ENCODE measurements at places on chromosomes 7 and 10. TPM values are rescaled to one million over a fixed set of nuclear protein-coding genes. Genes with fewer than 3 reads are reported as not detected.

Gene ZNF316
- total RNA-seq: 20.6 TPM

Gene CYP3A5
- total RNA-seq: 1.9 TPM

Gene PNLIPRP2
- not detected for total RNA-seq

Gene TET1
- 0.85 TPM for total RNA-seq

Gene MYL10
- total RNA-seq: not detected

Gene NUTM2E
- not detected for total RNA-seq

Gene RADIL
- 0.14 TPM for total RNA-seq

Gene GIMAP6
- not detected for total RNA-seq

Gene KIFBP
- 29.4 TPM for total RNA-seq

Gene GRM3
- total RNA-seq: not detected

Gene PLXNA4
- not detected for total RNA-seq

Gene AZGP1
- 0.21 TPM for total RNA-seq

Gene PRSS1
- not detected for total RNA-seq

Gene HOXA7
- not detected for total RNA-seq

Gene NANOS1
- 0.99 TPM for total RNA-seq

Gene DTX2
- total RNA-seq: 31.3 TPM

Gene SPDYE2
- total RNA-seq: not detected

Gene EPO
- not detected for total RNA-seq

Gene OPN4
- not detected for total RNA-seq

Gene SCART1
- total RNA-seq: 0.51 TPM

Gene DRGX
- total RNA-seq: not detected

Gene CLCN1
- total RNA-seq: 0.21 TPM

Gene COL17A1
- total RNA-seq: 507 TPM

Gene PRSS2
- not detected for total RNA-seq

Gene VENTX
- not detected for total RNA-seq

Gene TMEM229A
- not detected for total RNA-seq

Gene MINPP1
- 17.3 TPM for total RNA-seq

Gene TSPAN14
- total RNA-seq: 70.0 TPM

Gene RHOBTB1
- total RNA-seq: 4.8 TPM

Gene ZNF655
- 51.1 TPM for total RNA-seq

Gene DNAJB6
- 109 TPM for total RNA-seq

Gene MICALL2
- 20.7 TPM for total RNA-seq

Gene NUDT13
- total RNA-seq: 0.14 TPM

Gene LANCL2
- total RNA-seq: 13.2 TPM

Gene NPFFR1
- not detected for total RNA-seq

Gene MGAM2
- total RNA-seq: not detected

Gene DENND2A
- 0.42 TPM for total RNA-seq

Gene TAS2R4
- 0.42 TPM for total RNA-seq

Gene GDF2
- total RNA-seq: not detected

Gene LIPK
- 1.4 TPM for total RNA-seq

Gene MET
- 66.9 TPM for total RNA-seq

Gene GIMAP1
- not detected for total RNA-seq

Gene LRRD1
- total RNA-seq: not detected

Gene ACTL6B
- not detected for total RNA-seq

Gene ASB15
- total RNA-seq: not detected

Gene C10orf53
- total RNA-seq: not detected

Gene KIAA1217
- total RNA-seq: 24.7 TPM

All from airway epithelial cell (primary cell).